ENCODE measurements at places on chromosomes 2 and 18.
A peak's percentile ranks its signal among the peaks of the same experiment; 100 is the strongest.

GRCh38 chr18:47574966-47575365 lies 323.5 kb upstream of the SKOR2 start:
- DNase-seq, result no peak

- no peak for DNase-seq
Measured at GRCh38 chr2:163719331-163719730, 16.5 kb downstream of the FIGN start.

DNA sequence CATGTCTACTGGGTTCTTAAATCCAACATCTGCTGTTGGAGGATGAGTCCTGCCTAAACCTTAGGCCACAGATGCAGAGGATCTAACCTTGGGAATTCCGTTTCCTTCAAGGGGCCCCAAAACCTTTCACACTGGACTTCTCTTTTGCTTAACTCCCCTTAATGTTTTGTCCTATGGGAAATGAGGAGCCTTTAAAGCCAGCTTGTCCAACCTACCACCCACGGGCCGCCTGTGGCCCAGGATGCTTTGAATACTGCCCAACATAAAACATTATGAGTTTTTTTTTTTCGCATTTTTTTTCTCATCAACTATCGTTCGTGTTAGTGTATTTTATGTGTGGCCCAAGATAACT lies 157.2 kb upstream of the SLC1A4 start:
- no peak for DNase-seq

DNA sequence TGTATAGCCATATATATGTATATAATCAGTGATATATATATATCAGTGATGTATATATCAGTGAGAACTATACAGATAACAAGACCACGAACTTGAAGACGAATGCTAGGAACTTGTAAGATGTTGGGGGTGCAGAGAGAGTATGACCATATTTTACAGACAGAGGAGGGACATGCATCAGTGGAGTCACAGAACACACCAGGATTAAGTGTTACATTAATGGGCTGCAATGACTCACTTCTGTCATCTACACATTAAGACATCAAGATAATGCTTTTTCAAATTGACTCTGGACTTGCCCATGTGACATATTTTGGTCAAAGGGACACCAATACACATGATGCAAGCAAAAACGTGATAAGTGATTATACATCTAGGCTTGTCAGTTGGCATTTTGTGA lies 501.0 kb downstream of the LRRTM4 start:
- DNase-seq, result no peak

DNA sequence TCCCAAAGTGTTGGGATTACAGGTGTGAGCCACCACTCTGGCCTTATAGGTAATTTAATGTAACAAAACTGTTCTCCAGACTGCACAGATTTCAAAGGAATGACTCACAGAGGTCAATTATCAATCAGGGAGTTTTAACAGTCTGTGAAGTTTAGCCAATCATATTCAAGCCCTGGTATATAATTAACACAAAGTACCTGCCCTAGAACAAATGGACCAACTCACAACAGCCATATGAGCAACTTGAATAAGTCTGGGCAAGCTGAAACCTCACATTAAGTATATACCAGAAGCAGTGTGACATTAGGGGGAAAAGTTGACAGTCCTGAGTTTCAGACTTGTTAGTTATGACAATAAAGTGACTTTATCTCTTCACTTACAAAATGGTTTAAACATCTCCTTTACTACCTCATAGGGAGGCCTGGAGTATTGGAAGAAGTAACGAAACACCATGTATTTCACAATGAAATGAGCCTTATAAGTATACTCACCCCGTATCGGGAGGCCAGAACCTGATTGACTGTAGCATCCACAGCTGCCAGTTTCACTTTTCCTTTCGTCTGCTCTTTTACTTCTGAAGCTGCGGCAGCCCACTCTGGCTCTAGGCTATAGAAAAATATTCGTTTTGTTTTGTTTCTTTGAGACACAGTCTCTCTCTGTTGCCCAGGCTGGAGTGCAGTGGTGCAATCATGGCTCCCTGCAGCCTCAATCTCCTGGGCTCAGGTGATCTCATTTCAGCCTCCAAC lies 22.2 kb downstream of the PDIA6 start:
- no peak for DNase-seq

- DNase-seq, result no peak
Measured at GRCh38 chr2:84160453-84160852, 298.6 kb downstream of the SUCLG1 start.

- peak; percentile 68 for DNase-seq
Measured at GRCh38 chr18:57533006-57533867, 53.3 kb downstream of the FECH start.

DNA sequence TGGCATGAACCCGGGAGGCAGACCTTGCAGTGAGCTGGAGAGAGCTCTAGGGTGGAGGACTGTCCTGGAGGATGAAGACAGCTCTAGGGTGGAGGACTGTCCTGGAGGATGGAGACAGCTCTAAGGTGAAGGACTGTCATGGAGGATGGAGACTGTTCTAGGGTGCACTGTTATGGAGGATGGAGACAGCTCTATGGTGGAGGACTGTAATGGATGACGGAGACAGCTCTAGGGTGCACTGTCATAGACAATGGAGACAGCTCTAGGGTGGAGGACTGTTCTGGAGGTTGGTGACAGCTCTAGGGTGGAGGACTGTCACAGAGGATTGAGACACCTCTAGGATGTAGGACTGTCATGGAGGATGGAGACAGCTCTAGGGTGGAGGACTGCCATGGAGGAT lies 21.1 kb upstream of the KCNG2 start:
- no peak for DNase-seq

DNA sequence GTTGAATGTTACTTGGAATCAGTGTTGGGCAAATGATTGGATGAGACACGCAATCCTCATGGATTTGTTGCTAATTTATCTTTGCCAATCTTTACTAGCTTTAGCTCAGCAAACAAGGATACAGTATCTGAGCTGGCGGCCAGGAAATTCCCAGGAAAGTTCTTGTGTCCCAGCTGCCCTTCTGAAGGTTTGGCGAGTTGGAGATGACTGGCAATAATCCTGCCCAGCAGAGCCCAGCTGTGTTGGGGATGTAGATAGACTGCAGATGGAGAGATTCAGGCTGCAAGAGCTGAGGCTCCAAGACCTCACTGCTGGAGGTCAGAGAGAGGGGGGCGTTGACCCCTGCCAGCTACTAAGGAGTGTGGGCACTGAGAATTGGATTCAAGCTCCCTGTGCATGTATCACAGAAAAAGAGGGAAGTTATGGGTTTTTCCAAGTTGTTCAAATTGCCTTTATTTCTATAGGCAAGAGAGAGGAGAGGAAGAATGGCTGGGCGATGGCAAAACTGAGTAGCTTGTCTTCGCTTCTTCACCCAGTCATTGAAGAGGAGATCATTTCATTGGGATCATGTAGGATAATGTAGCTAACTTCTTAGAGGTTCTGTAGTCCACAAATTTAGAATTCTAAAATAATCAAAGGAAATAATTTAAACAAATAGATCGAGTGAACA lies 506.8 kb upstream of the LRATD1 start:
- no peak for DNase-seq

DNA sequence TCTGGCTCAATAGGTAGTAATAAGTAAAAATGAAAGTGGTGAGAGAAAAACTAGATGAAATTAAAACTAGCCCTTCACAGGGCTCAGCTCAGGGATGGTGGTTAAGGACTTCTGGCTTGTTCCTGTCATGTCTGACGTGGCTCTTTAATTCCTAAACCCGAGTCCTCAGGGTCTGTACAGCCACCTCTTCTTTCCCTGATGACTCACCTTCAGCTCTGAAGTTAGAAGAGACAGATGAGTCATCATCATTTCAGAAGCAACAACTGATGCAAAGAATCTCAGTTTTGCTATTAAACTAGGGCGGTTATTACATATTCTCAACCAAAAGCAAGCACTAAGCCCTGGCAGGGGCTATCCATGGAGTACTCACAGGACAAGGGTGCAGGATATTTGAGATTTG lies 24.0 kb upstream of the ITGB6 start:
- peak; percentile 60 for DNase-seq

All from ELF-1 (cell line).